ENCODE measurements at places on chromosomes 5 and 9. TPM values are rescaled to one million over a fixed set of nuclear protein-coding genes. Genes with fewer than 3 reads are reported as not detected.

Gene DOCK2
- 0.20 TPM for total RNA-seq

Gene C9orf153
- total RNA-seq, result 0.07 TPM

Gene INVS
- 19.5 TPM for total RNA-seq

Gene PRR16
- total RNA-seq, result not detected

Gene SHOC1
- total RNA-seq, result not detected
